ENCODE measurements at places on chromosomes 2 and 18.

DNA sequence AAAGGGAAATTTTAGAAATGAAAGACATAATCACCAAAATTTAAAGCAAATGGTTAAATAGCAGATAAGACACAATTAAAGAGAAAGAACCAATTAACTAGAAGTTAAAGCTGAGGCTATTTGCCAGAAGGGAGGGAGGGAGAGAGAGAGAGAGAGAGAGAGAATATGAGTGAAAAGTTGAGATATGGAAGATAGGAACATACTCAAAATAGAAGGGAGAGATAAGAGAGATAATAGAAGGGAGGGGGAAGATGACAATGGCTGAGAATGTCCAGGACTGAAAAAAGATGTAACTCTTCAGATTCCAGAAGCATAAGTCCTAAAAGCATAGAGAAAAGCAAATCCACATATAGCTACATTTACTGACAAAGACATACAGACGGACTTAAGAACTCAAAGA lies 17.1 kb upstream of the AAK1 start:
- no peak for DNase-seq

DNA sequence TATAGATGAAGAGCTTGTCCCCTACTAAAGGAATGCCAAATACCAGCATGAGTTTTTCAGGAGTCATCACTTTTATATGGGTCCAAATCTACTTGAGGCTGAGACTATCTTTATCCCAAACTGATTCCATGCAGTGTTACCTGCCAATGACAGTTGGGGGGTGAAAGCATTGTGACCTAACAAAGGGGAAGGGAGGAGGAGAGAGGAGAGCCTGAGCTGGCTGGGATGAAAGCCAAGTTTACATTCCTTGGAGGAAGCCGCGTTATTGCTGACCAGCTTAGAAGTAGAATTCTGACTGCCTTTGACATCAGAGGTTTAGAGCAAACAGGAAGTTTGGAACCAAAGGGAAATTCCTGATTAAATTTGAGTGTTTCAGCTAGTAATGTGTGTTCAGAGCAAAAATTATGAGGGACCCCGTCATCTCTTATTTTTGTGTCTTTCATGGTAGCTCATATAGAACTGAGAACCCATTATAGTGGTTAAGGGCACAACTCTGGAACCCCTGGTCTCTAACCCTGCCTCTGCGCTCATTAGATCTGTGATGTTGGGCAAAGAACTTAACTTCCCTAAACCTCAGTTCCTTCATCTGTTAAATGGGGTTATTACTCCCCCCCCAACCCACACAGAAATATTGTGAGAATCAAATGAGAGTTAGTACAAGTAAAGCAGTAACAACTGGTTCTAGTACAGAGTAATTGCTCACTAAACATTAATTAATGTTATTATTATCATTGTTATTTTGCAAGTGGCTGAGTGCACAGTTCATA lies 199.3 kb upstream of the EPAS1 start:
- peak; percentile 74 for DNase-seq

DNA sequence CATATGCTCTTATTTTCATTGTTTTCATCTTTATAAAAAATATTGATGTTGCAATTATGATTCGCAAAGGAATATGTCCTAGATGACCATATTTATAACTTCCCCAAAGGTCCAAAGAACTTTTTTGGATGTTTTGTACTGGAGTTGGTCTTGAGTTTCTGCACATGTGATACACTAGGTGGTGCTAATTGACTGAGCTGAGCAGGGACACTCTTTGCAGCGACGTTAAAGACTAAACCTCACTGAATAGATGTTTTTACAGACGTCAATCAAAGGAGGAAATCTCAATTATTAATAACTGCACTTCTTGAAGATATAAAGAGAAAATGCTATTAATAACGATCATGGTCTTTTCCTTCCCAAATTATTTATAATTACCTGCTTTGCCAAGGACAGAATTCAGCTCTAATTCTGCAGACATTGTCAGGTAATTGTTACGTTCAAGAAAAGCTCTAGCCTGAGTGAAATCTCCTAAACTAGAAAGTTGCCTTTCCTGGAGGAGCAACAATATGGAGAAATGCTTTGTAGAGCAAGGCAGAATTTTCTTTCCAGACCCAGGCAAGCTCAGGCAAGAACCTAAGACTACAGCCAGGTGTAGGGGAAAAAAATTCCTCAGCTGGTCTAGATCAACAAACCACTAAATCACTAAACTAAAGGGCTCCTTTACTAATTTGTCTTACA lies 119.3 kb upstream of the RBBP8 start:
- no peak for DNase-seq

DNA sequence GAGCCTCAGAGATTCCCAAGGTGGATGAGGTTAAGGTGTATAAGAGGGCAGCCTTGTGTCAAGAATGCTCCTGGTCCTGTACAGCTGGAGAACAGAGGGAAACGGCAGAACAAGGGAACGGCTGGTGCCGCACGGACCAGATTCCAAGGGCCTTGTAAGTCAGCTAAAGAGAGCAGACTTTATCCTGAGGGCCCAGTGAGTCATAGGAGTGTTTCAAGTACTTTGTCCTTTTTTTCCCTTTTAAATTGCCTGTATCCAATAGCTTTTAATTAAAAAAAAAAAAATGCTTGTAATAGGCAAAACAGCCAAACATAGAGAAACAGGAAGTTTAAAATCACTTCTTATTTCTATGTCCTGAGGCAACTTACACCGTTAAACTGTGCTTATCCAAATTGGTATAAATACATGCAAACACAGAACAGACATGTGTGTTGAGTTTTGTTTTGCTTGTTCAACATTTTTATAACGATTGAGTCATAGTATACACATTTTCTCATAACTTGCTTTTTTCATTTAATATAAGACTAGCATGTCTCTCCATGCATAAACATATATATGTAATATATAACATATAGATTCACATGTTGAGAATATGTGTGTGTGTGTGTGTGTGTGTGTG lies 42.1 kb upstream of the EVA1A start:
- no peak for DNase-seq

- no peak for DNase-seq
These were observed 71.6 kb upstream of the GAREM1 start for GRCh38 chr18:32542221-32542798.

- DNase-seq: peak; percentile 15
These were observed 64.1 kb downstream of the SLC66A2 start for GRCh38 chr18:79887181-79888000.

DNA sequence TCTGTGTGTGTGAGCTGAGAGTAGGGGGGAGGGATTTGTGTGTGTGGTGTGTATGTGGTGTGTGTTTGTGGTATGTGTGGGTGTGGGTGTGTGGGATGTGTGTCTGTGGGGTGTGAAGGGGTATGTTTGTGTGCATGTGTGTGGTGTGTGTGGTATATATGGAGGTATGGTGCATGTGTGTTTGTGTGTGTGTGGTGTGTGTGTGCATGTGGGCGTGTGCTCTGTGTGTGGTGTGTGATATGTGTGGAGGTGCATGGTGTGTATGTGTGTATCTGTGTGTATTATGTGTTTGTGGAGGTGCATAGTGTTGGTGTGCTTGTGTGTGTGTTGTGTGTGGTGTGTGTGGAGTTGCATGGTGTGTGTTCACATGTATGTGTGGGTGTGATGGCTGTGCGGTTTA lies 106.0 kb downstream of the CMPK2 start:
- DNase-seq: no peak

DNA sequence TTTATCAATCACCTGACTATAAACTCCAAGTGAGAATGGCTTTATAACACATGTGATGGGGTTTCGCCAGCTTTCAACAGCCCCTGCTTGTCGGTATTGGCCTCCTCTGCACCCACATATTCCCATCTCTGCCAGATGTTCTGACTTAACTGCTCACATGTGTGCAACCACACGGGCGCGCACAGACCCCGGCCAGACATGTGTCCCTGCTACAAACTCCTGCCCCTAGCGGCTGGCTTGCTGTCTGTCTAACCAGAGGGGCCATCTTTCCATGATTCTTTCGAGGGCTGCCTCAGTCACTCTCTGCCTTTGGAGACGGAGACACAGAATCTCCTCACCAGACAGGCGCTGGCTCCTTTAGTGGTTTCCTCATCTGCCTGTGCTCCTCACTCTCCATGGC lies 15.3 kb downstream of the STON1 start:
- peak; percentile 65 for DNase-seq

GRCh38 chr2:227436436-227437174 lies 35.4 kb upstream of the AGFG1 start:
- DNase-seq: no peak

DNA sequence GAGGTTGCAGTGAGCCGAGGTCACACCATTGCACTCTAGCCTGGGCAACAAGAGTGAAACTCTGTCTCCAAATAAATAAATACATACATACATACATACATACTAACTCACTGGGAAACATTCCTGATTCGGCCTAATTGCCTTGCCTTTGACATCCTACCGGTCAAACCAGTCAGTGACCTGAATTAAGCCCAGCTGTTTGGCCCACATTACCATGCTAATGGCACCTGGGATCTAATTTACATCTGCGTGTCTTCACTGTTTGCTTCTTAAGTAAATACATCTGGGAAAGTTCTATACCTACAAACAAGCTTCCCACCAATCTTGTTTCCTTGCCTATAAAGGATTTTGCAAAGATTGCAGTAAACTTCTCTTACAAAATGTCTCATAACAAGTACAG lies 230.2 kb upstream of the ZC3H15 start:
- DNase-seq: no peak

GRCh38 chr2:65432227-65433190 lies at the start of gene SPRED2:
SPRED2 (minus strand) TSS chr2:65432599; CDS start chr2:65431987, 612 bp downstream.
- peak; percentile 97 for DNase-seq
